ENCODE measurements at places on chromosomes 7 and 10.
A peak's percentile ranks its signal among the peaks of the same experiment; 100 is the strongest.

GRCh38 chr10:60820093-60820754, 41.9 kb downstream of the CDK1 start:
- no peak for DNase-seq

- DNase-seq: no peak
These were observed 157.5 kb upstream of the PHYHIPL start for GRCh38 chr10:59018977-59019376.

DNA sequence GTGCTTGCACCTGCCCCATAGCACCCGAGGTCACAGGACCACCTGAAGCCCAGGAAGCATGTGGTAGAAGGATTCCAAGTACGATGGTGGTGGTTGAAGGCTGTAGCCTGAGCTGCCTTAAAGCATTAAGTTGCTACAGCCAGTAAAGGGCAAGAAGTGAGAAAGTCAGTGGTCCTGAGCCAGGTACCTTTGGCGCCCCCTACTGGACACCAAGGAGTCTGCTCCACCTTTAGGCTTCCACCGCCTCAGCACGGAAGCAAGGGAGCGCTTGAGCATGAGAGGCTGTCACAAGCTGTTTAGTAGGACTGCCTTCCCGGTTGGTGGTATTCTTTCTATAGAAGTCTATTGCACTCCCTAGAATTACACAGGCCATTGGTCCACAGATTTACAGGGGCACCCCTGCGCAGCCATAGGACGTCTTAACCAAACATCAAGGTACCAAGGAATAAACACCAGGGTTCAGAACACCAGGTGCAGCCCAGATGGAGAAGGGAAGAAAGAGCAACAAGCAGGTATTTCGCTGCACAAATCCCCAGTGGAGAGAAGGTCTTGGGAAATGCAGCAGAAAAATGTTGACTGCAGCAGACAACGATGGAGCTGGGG, 2.2 kb downstream of the CRTAC1 start:
- DNase-seq: peak; percentile 47

DNA sequence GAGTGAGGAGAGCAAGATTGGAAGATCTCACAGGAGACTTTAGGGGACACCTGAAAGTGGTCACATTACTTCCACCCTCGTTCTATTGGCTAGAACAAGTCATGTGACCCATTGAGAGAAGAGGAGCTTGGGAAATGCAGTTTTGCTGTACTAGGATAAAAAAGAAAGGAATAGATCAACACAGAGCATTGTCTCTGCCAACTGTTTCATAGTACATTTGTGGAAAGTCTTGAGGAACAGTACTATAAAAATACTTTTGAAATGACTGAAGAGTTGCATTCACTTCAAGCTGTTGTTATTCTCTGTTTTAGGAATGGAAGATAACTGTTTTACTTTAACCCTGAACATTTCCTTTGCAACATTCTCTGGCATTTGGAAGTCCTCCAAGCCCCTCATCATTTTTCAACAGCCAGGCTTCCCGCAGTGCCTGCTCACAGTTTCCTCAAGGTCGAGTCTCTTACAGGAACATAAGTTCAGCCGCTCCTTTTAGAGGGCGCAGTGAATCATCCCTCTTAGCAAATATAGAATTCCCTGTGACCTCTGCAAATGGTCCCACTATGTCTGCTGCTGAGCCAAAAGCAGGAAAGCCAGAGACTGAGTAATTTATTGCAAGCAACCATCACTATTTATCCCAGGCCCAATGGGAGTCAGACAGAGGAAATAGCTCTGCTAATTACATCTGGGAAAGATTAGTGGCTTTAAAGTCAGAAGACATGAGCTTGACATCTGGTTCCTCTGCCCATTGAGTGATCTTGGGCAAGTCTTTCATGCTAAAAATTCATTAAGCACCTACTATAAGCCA, 40.7 kb downstream of the MRPL32 start:
- DNase-seq: no peak

DNA sequence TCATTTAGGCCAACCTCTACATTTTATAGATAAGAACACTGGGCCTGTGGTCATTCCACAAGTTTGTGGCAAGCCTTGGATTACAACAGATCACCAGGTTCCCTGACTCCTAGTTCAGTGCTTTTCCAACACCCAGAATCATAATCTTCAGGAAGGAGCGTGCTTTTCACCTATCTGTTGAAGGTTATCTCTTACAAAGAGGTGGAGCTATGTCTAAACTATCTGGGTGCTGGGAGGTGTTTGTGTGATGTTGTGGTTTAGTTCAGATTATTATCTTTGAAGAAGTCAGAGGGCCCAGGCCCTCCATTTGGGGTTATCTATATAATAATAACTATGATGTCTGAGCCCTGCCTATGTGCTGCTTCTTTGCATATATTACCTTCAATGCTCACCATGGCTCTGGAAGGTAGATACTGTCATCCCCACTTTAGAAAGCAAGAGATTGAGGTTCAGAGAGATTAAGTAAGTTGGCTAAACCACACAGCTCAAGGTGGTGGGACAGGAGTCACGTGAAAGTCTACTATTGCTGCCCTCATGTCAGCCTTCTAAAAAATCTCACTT, 24.0 kb downstream of the IL2RA start:
- peak; percentile 27 for DNase-seq

DNA sequence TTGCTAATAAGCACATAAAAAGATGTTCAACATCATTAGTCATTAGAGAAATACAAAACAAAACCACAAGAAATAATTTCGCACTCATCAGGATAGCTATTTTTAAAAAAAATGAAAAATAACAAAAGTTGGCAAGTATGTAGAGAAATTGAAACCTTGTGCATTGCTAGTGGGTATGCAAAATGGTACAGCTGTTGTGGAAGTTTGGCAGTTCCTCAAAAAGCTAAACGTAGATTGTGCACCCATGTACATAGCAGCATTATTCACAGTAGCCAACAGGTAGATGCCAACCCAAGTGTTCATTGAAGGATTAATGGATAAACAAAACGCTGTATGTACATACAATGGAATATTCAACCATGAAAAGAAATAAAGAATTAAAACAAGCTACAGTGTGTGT, 35.3 kb upstream of the STARD3NL start:
- no peak for DNase-seq

GRCh38 chr7:78149787-78150186, 351.2 kb downstream of the PHTF2 start:
- no peak for DNase-seq

- DNase-seq: no peak
These were observed 841.2 kb upstream of the AUTS2 start for GRCh38 chr7:68756986-68757495.

GRCh38 chr10:133378251-133379096, 588 bp upstream of the PAOX start:
- peak; percentile 48 for DNase-seq

DNA sequence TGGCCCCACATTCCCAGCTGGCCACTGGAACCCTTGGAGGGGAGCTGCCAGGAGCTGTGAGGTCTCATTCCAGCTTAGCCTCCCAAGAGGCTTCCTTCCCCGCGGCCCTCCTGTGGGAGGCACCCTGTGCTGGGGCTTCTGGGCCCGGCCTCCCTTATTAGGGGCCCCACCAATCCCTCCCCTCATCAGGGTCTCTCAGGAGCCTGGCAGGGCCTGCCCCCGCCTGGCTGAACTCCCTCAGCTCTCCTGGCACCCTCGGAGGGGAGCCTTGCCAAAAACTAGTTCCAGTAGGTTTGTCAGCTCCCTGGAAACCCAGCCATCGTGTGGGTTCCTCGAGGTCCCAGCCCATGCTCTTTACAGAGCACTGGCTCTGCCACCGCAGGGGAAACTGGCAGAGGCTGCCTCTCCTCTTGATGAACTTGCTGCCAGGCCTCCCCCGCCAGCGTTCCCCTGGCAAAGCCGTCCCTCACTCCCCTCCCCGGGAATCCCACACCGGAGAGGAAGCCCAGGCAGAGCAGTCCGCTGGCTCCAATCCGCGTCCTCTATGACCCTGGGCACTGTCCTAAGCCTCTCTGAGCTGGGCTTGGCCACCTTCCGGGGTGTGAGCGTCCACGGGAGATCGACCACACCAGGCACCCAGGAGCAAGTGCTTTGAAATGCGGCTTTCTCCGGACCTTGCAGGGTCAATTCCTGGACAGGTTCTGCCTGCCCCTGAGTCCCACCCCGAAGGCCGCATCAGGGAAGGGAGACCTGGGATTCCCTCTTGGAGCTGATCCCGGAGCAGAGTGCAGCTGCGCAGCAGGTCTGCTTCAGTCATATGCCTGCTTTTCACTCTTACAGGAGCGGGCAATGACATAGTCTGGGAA, 139.8 kb downstream of the ARHGAP22 start:
- DNase-seq: no peak
